Astrocyte (in vitro differentiated cells and primary cell): ENCODE measurements at places on chromosomes 4 and X. TPM values are rescaled to one million over a fixed set of nuclear protein-coding genes. Genes with fewer than 3 reads are reported as not detected.
A peak's percentile ranks its signal among the peaks of the same experiment; 100 is the strongest.

DNA sequence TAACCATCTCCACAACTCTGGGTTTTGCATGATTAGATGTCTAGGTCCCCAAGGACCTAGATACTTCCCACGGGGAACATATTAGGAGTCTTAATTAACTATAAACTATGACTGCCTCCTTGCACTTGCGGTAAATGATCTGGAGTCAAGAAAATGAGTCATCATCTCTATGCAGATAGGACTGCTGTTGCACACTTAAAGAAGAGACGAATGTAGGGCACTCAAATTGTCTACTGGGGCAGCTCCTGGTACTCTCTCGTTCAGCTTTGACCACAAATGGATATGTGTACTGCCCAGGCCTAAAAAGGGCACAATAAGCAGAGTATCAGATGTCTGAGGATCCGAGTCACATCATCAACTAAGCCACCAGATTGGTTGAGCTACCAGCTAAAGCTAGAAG, 1783.4 kb upstream of the AGA start:
- peak; percentile 7 for DNase-seq

- no peak for DNase-seq
These were observed 277.3 kb upstream of the KLF3 start for GRCh38 chr4:38386654-38387188.

GRCh38 chr4:73533515-73534422, 52.2 kb downstream of the AFM start:
- DNase-seq = no peak

- DNase-seq = peak; percentile 75
These were observed 202.2 kb upstream of the GPRIN3 start for GRCh38 chr4:89509708-89510281.

- peak; percentile 65 for DNase-seq
These were observed 119.0 kb upstream of the SLC6A14 start for GRCh38 chrX:116317409-116317808.

- no peak for DNase-seq
These were observed 230.1 kb upstream of the FAT1 start for GRCh38 chr4:186953599-186954260.

DNA sequence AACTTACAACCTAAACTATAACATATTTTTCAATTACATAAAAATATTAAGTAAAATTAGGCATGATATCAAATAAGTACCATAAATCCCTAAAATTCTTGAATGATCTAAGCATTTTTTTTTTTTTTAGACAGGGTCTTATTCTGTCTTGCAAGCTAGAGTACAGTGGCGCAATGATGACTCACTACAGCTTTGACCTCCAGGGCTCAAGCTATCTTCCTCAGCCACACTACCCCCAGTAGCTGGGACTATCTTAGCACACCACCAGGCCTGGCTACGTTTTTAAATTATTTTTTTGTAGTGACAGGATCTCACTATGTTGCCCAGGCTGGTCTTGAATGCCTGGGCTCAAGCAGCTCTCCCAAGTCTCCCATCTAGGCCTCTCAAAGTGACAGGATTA, 1042.3 kb downstream of the FSTL5 start:
- no peak for DNase-seq

DNA sequence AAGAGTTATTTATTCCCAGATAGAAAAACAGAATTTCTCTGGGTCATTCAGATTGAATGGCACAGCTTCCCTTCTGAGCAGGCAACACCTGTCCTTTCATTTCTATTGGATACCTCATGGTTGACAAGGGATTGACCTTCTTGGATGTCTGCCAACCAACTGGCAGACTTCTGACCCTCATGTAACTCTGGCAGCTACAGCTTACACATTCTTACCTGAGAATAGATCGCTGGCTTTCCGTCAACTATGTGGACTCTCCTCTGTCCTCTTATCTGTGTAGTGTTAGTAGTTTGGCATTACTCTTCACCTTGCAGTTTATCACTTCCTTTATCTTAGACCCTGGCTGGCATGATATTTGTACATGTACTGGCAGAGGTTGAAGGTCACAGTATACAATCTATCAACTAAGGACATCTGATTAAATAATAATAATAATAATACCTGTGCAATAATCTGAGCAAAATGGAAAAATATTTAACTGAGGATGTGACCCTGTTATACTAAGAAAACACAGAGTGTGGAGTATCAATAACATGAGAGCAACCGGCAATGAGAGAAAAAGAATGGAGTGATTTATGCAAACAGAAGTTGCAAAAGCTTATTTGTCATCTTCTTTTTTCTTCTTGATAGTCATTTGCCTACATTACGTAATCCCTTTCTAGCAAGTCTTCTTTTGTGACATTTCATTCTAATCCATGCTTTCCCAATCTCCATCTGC, 1118.2 kb downstream of the ARAP2 start:
- DNase-seq = no peak

DNA sequence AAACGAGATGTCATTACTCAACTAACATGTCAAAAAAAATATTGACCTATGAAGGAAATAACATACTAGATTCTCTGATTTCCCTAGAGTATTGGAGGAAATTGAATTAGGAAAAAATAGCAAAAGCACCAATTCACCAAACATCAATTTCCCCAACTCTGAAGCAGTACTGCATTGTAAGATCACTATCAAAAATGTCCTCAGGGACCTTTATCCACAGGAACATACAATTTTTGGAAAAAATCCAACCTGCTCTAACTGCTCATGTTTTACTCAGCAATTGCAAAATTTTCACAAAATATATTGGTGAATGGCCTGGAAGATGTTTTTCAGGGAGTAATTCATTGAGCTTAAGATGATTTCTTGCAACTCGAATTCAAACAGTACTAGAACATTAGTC, 239.0 kb upstream of the GIMD1 start:
- DNase-seq = no peak

- DNase-seq = no peak
These were observed 139.0 kb upstream of the SPRY1 start for GRCh38 chr4:123257591-123257990.

GRCh38 chr4:145808021-145808650, 128.2 kb downstream of the C4orf51 start:
- peak; percentile 96 for DNase-seq

DNA sequence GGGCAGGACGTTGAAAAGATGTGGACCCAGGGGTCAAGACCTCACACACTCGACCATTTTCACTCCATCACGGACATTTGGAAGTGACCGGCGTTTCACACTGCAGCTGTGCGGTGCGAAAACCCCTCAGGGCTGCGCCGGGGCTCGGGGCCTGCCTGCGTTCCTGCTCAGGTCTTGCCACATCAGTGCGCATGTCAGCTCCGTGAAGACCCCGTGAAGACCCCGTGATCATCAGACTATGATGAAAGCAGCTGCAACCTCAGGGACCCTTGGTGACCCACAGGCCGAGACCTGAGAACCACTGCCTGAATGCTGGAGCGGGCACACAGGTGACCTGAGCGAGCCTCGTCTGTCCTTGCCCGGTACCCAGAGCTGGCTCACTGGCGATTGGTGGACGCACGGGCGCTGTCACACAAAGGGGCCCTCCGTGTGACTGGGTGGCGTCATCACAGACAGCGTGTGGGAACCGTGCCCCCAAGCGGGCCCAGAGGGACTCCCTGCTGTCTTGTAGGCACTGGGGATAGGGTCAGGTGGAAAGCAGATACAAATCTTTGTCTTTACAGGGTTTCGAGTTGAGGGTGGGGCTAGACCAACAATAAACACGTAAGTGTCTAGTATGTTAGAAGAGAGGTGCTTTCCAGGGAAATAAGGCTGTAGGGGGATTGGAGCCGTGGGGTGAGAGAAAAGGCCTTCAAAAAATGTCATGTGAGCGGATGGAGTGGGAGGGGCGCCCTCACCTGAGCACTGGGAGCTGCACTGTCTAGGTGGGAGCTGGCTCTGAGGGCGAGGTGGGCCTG, 12.7 kb downstream of the MSANTD1 start:
- no peak for DNase-seq

DNA sequence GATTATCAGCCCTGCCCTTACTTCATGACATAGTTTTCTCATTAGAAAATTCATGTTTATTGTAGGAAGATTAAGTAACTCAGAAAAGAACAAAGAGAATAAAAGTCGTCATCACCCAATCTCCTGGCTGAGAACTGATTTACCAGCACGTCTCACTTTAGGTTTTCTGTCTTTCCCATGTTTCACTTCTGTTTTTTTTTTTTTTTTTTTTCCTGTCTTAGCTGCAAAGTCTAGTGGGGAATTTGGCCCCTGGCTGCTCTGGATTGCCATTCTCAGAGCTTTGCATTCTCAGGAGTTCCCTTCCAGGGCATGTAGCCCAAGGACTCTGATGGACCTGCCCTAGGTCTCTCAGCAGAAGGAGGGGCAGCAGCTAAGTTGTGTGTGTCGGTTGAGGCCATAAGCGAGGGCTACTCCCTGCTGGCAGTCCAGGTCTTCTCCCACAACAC, 57.8 kb downstream of the TMEM131L start:
- DNase-seq = peak; percentile 53

- DNase-seq = no peak
These were observed 954.5 kb upstream of the IGFBP7 start for GRCh38 chr4:58064653-58065052.

GRCh38 chr4:85751866-85752265, 276.9 kb downstream of the ARHGAP24 start:
- DNase-seq = no peak

DNA sequence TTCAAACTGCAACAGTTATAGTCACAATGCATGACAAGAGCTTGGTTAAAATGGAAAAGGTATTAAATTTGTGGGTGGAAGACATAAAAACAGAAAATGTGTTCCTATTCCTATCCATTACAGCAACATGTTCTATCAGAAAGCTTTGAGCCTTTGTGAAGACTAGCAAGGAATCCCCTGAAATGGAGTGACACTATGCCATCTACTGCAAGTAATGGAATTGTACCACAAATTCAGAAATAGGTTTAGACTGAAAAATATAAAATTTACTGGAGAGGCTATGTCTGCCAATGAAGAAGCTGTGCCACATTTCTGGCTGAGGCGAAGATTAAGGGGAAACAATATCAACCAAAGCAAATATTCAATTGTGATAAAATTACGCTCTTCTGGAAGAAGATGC, 247.9 kb downstream of the ADAM29 start:
- no peak for DNase-seq

DNA sequence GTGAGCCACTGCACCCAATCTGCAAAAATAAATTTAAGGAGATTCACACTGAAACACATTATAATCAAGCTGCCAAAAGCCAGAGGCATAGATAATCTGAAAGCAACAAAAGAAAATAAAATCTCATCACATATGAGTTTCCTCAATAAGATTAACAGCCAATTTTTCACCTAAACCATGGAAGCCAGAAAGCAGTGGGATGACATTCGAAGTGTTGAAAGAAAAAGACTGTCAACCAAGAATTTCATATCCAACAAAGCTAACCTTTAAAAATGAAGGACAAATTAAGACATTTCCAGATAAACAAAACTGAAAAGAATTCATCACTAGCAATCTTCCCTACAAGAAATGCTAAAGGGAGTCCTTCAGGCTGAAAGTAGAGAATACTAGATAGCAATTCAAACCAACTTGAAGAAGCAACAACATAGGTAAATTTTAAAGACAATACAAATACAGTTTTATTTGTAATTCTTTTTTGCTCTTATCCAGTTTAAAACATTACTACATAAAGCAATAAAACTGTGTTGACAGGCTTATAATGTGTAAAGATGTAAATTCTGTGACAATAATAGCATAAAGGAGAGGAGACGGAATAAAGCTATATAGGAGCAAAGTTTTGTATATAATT, 23.1 kb upstream of the KLHL8 start:
- DNase-seq = no peak

DNA sequence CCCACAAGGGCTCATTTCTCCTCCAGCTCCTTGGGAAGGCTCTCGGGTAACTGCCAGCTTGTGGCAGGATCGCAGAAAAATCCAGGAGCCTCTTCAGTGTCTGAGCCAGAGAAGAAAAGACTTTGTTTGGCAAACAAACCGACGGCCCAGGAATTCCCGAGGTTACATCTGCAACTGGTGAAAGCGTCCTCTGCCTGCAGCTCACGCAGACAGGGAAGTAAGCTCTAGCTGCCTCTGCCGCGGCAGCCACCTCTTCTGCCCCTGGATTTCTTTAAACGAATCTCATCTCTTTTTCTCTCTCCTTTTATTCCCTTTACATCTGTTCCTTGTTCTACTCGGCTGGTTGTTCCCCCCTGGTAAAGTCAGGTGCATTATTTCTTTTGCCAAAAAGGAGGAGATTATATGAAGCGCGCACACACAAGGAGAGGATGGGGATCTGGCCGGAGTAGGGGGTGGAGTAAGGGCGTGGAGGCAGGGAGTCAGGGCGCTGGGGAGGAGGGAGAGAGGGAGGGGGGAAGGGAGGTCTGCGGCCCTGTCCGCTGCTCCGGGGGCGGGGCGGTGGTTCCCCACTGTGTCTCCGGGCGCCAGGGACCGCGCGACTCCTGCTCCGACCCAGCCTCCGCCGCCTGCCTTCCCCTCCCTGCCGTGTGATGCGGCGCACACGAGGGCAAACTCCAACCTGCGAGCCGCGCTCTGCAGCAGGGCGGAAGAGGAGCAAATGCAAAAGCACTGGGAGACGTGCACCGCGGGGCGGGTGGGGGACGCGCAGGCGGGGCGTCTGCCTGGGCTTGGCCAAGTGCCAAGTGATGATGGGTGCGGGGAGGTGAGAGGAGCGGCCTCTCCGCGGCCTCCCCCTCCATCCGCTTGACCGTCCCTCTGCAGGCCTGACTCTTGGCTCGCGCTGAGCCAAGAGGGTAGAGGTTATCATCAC, at the start of gene DCHS2:
Gene DCHS2 (minus strand): TSS at position 459 of the 931 bp plus-strand sequence. CDS start 444 bp downstream, at position 15.
- peak; percentile 4 for DNase-seq

GRCh38 chrX:10931976-10932375, 179.2 kb upstream of the HCCS start:
- no peak for DNase-seq

DNA sequence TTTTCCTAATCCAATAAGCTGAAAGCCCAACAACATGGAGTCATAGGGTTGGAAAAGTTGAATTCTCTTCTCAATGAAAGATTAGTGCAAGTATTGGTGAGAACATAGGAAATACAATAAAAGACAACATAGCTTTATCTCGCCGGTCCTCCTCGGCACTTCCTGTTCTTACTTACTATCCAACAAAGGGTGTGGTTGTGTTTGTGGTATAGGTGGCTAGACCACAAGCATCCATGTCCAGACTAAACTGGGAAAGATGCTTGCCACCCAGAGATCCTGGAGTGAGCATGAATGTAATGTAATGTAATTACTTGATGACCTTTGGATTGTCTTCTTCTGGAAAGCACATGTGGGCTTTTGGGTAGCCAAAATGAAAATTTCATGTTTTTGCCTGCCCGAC, 223.8 kb downstream of the CPE start:
- DNase-seq = peak; percentile 31

- no peak for DNase-seq
These were observed 1.9 kb downstream of the PPARGC1A start for GRCh38 chr4:23887989-23888388.

GRCh38 chr4:109994415-109994827, 81.7 kb downstream of the EGF start:
- no peak for DNase-seq

- no peak for DNase-seq
These were observed 15.3 kb downstream of the AMER1 start for GRCh38 chrX:64190136-64190740.

The ANKRD37 gene
- 6.1 and 7.9 TPM in 2 replicates for total RNA-seq

The ZXDA gene
- total RNA-seq = 1.6 and 1.8 TPM in 2 replicates

The DGAT2L6 gene
- not detected in 2 replicates for total RNA-seq

The FAM53A gene
- total RNA-seq = 2.1 and 3.4 TPM in 2 replicates

The F8A2 gene
- not detected in 2 replicates for total RNA-seq

The BEND2 gene
- not detected in 2 replicates for total RNA-seq

The SYP gene
- total RNA-seq = 1.6 and 1.9 TPM in 2 replicates
